ENCODE measurements at places on chromosomes 4 and X.

DNA sequence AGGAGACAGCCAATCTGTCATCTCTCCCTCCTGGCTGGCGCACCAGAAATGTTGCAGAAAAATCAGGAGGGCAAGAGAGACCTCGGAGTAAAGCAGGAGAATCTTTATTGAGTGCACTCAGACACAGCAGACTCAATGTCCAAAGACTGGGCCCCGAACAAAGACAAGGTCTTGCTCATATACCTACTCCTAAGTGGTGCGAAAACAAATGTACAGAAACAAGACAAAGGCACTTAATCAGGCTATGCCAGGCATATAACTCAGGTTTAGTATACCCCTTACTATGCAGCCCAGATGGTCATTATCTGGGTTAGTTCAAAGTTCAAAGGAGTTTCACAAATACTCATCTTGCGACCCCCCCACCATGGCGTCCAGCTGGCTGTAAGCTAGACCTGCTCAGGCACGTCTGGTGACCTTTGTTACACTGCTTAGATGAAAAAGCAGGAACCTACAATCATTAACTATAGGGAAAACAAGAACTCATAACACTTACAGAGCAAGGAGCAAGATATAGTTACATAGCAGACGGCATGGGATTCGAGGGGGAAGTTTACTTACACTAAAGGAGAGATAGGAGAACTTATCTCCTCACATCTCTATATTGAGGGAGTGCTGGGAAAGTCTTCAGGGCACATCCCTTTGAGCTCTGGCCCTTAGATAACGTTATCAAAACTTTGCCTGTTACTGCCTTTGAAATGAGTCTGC is 27.5 kb downstream of the SULT1E1 start:
- no peak for DNase-seq

DNA sequence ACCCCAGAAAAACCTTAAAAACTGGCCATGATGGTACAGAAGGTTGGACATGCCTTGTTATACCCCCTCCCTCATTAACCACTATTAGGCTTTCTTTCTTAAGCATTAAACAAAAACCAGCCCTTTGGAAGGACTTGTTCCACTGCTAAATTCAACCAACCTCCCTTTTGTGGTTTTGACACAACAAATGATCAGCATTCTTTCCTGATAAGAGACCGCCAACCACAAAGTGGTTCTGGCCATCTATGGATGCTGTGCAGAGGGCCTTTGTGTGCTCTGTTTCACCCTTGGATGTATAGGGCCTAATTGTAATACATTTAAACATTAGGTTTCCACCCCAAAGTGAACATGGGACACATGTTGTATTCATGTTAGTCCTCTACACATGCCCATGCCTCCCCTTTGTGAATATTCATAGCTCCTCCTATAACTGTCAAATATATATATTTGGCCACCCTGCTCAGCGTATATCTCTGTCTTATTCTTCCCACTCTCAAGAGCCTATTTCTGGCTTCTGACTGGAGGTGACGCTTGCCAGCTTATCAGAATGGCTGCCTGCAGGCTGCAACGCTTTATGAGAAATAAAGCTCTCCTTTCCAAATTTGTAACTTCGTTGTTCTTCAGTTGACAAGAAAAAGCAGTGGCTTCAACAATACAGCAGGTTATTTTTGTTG is 126.6 kb downstream of the NPNT start:
- DNase-seq = no peak

- no peak for DNase-seq
Measured at GRCh38 chrX:17397074-17397473, 22.1 kb downstream of the NHS start.

GRCh38 chr4:182748949-182749348 is 168.2 kb downstream of the DCTD start:
- no peak for DNase-seq

DNA sequence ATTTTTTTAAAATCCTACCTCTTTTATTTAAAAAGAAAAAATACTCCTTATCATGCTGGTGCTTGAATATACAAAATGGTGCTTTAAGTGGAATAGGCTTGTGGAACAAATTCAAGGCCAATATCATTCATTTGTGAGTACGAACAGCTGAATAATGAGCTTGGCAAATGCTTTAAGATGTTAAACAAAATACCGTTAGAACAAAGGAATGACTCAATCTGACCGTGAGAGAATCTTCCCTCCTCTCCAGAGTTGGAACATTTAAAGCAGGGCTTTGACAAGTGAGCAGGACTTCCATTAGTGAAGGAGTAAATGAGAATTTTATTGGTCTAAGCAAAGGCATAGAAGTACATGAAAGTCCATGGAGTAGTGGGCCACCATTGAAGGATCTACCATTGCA is 74.5 kb downstream of the DCLK2 start:
- no peak for DNase-seq

- DNase-seq = no peak
Measured at GRCh38 chr4:64738240-64738639, 329.0 kb upstream of the TECRL start.

DNA sequence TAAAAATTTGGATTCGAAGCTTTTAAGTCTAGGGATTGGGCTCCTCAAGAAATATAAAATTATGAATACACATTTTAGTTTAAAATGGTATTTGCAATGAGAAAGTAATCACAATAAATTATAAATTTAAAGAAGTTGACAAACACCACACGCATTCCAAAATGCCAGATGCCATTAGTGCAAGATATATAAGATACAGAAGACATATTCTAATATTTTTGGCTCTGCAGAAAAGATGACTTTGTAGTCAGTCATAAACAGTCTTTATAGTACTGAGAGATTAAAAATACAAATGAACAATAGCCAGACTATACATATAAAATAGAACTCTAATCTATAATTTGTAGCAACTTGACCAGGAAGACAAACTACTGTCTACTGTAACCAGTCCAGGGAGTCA is 309.0 kb upstream of the PABPC4L start:
- DNase-seq = no peak

GRCh38 chrX:108437349-108438109 is 693 bp downstream of the COL4A6 start:
- DNase-seq = no peak

DNA sequence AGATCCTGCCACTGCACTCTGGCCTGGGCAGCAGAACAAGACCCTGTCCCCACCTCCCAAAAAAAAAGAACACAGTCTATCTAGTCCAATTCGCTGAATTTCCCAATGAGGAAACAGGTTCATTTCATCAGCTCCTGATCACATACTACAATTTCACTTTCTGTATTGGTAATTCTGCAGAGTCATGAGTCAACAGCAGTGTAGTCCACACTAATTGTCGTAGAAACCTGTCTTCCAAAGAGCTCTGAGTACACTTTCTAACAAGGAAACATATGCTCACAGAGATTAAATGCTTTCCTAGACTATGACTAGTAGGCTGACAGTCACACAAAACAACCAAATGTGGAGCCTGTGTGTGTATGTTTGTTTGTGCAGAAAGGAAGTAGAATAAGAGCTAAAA is 91.9 kb downstream of the GPC4 start:
- no peak for DNase-seq

- DNase-seq = no peak
Measured at GRCh38 chr4:113347245-113347644, 297.8 kb downstream of the ANK2 start.

- DNase-seq = no peak
Measured at GRCh38 chr4:137519406-137519805, 12.9 kb downstream of the PCDH18 start.

DNA sequence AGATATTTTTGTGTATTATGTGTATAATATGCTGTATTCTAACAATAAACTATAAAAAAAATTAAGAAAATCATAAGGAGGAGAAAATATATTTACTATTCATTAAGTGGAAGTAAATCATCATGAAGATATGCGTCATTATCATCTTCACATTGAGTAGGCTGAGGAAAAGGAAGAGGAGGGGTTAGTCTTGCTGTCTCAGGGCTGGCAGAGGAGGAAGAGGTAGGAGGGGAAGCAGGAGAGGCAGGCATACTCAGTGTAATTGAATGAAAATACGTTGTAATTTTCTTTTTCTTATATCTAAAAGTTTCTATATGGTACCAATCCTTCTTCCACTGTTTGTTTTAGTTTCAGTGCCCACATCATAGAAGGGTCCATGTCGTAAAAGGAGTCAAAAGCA is 9.8 kb upstream of the TMEM185A start:
- DNase-seq = no peak

GRCh38 chrX:63751481-63751880 is 33.5 kb downstream of the ARHGEF9 start:
- DNase-seq = no peak

- no peak for DNase-seq
Measured at GRCh38 chr4:2324891-2325290, 63.0 kb upstream of the MXD4 start.

- no peak for DNase-seq
Measured at GRCh38 chr4:70619778-70620177, 8.8 kb upstream of the ENAM start.

DNA sequence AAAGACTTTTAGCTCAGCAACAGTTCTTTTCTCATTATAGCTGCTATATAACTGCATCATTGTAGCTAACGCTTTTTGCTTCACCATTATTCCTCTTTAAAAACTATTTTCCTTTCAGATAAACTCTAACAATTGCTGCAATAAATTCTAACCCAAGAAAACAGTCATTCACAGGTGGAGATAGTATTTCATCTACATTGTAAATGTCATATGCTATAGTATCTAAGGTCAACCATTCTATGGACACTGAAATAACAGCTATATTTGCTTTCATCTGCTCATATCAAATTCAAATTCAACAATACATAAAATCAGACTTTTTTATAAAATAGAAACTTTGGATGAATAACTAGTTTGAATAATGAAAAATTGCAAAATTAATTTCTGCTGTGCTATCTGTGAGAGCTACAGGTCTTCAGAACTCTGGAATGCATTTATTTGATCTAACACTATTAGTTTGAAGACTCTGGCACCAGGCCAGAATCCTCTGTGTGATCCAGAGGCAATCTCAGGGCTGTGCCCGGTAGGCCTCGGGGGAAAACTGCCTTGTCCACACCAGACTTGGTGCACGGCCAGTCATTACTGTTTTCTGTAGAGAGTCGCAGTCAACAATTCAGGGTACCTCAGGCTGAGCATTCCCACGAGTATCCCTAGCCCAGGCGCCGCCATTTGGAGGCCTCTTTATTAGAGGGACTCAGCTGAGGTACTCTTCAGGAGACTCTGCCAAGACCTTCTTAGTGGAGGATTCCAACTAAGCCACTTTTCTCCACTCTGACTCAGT is 332.4 kb downstream of the SLC7A11 start:
- DNase-seq = no peak

DNA sequence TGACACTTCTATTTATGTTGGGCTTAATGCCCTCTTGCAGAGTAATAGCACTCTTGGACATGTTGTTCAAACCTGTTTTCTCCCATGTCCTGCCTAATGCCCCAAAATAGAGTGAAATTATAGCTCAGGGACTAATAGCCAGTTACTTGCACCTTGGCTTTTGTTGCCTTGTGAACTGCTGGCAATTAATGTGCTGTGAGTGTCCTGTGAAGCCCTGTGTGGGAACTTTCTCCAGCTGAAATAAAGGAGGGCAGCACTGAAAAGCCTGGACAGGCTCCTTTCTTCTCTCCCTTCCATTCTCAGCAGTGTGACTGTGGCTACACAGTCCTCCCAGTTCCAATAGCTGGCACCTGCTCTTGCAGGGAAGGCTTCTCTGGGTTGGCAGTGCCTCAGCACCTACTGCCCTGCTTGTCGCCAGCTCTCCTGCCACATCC is 72.4 kb downstream of the DCLK2 start:
- no peak for DNase-seq

DNA sequence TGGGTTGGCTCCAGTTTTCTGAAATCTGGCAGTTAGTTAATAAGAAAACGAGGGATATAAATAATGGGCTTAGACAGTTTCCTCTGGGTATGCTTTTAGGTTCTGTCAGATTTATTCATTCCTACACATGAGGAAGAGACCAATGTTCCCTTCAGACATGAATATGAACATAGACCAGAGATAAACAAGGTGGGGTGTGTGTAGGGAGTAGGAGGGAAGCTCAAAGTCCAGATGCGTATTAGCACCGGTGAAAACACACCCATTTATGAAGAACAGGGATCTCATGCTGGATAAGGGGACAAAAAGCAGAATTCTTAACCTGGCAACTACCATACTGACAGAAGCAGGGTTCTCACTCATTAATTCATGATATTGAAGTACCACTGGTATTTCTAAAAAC is 223.0 kb downstream of the SOWAHB start:
- DNase-seq = no peak

GRCh38 chrX:96556886-96557285 is 127.8 kb upstream of the DIAPH2 start:
- no peak for DNase-seq

GRCh38 chrX:617401-617800 is 13.2 kb upstream of the SHOX start:
- DNase-seq = no peak

GRCh38 chr4:98786866-98787265 is 128.5 kb upstream of the TSPAN5 start:
- DNase-seq = no peak

GRCh38 chrX:103789004-103789403 is 12.4 kb downstream of the PLP1 start:
- no peak for DNase-seq

DNA sequence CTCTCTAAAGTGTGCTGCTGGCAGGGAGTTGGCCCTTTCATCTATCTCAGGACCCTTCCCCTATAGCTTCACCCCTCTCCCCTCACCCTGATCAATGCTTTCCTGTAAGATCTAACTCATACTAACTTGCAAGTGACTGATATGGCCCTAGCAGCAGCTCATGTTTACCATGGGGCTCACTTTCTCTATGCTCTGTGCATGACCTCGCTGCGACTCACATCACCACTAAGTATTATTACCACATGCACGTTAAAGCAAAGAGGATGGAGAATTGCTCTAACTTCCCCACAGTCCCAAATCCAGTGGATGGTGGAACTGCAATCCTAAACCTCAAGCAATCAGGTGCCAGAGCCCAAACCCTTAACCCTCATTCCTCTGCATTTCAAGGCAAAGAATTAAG is 626.6 kb downstream of the MID1IP1 start:
- no peak for DNase-seq

DNA sequence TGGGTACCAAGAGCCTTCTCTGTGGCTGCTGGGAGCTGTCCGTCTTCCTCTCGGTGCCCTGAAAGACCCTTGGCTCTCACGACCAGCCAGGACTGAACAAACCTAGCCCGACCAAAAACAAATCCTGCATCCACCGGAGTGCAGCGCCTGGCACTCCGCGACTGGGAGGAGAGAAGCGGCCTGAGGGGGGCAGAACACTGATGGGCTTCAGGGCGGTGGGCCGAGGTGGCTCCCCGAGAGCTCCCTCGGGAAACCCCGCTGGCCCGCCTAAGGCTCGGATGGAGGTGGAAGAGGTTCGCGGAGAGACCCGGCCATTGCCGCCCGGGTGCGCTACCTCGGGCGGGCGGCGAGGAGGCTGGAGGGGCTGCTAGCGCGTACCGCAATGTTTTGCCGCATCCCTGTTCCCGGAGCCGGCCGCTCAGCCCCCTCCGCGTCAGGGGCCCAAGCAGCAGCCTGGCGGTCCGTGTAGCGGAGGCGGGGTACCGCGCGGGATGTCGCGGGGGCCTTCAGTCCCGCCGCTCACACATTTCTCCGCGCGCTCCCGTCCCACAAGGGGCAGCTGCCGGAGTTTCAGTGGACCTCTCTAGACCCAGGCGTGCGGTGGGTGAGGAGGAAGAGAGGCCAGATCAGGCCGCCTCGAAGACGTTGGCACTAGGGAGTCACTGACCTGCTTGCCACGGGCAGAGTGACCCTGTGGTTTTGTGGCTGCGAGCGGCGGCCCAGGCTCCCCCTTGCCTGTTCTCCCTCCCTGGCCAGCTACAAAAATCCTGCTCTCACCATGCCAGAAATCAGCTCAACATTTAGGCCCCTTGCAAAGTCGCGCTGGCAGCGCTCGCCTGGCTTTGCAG is 2.2 kb downstream of the SLITRK4 start:
- no peak for DNase-seq

Measured in GM20000 (cell line).